ENCODE measurements at places on chromosomes 3 and 15. TPM values are rescaled to one million over a fixed set of nuclear protein-coding genes. Genes with fewer than 3 reads are reported as not detected.

- H3K36me3 ChIP-seq: no peaks in the 10 kb centered on the region
- no peak overlapping the region for H3K4me3 ChIP-seq
- H3K27me3 ChIP-seq: no peaks in the 10 kb centered on the region
- no peak overlapping the region for H3K27ac ChIP-seq
- peaks cover 4% of the 10 kb centered on the region for H3K4me1 ChIP-seq
- no peak for DNase-seq
Measured at GRCh38 chr3:30437171-30437601, 169.2 kb upstream of the TGFBR2 start.

- DNase-seq: no peak
- no peaks in the 10 kb centered on the region for H3K4me1 ChIP-seq
- H3K4me3 ChIP-seq: no peak overlapping the region
- no peaks in the 10 kb centered on the region for H3K27me3 ChIP-seq
- H3K27ac ChIP-seq: no peak overlapping the region
Measured at GRCh38 chr3:118626453-118626852, 408.2 kb downstream of the IGSF11 start.

Gene HTR3E
- not detected for polyA plus RNA-seq

Gene SLC6A1
- not detected for polyA plus RNA-seq

DNA sequence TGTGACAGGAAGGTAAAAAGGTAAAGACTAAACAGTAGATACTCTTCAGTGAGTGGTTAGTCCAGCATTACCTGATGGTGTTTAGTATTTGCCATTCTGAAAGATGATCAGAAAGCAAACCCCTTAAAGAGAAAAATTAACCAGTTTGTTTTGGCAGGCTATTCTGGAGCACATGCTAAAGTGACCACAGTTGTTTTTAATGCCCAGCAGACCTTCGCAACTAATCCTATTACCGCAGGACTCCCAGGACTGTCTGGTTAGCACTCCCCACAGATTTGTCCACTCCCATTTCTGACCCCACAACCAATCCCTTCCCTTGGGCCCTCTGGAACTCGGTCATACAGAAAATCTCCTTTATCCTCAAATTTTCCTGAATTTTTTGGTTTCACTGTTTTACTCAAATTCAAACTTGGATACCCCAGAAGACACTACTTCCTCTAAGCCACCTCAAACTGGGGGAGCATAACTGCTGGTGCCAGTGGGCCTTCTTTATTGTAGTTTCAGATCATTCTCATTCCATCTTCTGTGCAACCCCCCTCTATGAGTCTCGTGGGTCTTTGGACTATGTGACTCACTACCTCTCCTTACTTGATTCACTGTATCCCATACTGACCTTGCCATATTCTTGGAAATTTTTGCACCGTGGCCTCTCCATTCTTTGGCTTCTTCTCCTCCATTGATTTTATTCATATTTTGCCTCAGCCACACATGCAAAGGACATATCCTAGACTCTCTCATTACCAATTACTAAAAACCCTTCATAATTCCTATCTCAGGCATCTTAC is 104.4 kb downstream of the RBMS3 start:
- H3K4me1 ChIP-seq: peaks cover 7% of the 10 kb centered on the region
- DNase-seq: no peak
- H3K27ac ChIP-seq: no peak overlapping the region
- no peaks in the 10 kb centered on the region for H3K36me3 ChIP-seq
- H3K4me3 ChIP-seq: no peak overlapping the region
- H3K27me3 ChIP-seq: no peaks in the 10 kb centered on the region

Gene GOLGA8A
- polyA plus RNA-seq: 12.3 TPM

DNA sequence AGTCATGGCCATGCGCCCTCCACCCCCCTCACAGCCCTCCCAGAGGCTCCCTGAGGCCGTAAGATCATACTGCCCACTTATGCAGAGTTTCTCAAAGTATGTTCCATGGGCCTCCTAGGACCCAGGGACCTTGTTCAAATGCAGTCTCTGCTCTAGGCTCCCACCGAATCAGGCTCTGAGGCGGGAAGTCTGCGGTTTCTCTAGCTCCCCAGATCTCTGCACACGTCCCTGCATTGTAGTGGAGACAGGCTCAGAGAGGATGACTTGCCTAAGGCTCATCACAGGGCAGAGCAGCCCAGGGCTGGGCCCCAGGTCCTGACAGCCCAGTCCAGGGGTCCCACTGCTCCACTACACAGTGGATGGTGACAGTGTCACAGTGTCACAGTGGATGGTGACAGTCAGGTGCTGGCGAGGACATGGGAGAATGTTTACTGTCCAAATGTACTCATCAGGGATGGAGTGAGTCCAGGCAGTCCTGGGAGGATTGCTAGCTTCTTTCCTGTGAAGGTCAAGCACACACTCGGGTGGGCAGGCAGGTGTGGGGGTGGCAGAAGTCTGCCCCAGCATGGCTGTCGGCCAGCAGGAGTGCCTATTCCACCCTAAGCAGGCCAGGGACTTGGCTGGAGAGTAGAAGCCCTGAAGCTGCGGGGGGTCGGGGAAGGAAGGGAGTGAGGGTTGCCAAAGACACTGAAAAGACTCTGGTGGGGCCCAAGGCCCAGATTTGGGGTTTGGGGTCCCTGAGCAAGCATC is 12.4 kb downstream of the ANKRD63 start:
- H3K4me1 ChIP-seq: peaks cover 9% of the 10 kb centered on the region
- H3K27me3 ChIP-seq: no peaks in the 10 kb centered on the region
- no peak overlapping the region for H3K4me3 ChIP-seq
- DNase-seq: no peak

DNA sequence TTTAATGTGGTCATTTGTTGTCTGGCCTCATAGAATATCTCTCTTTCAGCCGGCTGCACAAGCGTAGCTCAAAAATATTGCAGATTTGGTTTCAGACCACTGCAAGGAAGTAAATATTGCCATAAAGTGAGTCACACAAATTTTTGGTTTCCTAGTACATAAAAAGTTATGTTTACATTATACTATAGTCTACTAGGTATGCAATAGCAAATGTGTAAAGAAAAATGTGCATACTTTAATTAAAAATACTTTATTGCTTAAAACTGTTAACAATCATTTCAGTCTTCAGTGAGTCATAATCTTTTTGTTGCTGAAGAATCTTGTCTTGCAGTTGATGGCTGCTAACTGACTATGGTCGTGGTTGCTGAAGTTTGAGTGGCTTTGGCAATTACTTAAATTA is 425.1 kb upstream of the ROBO1 start:
- H3K36me3 ChIP-seq: no peaks in the 10 kb centered on the region
- peaks cover 46% of the 10 kb centered on the region for H3K4me1 ChIP-seq
- H3K4me3 ChIP-seq: no peak overlapping the region
- DNase-seq: peak; percentile 74
- H3K27ac ChIP-seq: peak overlapping the region; percentile 72

DNA sequence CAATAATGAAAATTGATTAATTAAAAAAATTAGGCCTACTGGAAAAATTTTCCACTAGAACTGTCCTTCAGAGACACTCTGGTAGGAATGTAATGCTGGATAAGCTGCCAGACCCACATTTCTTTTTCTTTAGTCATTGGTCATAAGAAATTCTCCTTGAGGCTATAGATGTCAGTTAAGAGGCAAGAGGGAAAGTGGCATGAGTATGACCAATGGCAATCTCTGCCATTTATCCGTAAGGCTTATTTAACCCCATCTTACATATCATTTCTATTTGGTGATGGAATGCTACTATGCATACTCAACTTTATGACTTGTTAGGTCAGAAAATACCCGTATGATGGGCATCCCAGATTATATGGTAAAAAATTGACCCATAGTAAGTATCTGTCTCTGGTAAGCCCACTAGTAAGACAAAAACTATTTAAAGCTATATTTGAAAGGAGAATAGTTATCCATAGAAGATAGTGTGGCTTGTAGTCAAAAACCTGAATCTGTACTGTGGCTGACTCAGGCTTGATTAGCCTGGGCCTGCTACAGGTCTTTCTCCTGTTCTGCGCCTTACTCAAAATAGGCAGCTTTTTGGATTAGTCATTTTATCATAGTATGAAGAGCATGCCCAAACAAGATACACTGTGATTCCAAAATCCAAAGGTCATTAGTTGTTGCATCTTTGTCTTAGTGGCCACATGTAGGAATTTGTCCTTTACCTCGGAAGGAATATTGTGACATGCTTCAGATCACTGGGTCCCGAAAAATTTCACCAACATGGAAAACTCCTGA is 314.7 kb downstream of the PYDC2 start:
- DNase-seq: no peak
- H3K27ac ChIP-seq: no peak overlapping the region
- H3K27me3 ChIP-seq: no peaks in the 10 kb centered on the region
- H3K4me1 ChIP-seq: no peaks in the 10 kb centered on the region

DNA sequence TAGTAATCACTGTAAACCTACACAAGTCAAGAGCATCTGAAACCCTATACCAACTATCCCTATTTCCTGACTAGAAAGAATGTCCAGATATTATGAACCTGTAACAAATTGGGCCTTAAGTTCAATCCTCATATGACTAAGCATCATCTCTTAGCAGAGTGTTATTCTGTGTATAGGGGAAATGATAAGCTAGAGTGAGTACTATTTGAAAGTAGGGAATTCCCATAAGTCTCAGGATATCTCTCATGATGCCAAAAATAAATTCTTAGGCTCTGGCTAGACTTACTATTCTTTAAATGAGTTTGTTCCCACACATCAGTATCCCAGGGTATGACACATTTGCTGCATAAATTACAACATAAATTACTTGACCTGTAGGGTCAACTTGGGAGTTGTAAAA is 15.3 kb downstream of the MRPL47 start:
- peaks cover 39% of the 10 kb centered on the region for H3K36me3 ChIP-seq
- no peak overlapping the region for H3K27ac ChIP-seq
- peak; percentile 36 for DNase-seq
- no peaks in the 10 kb centered on the region for H3K27me3 ChIP-seq
- no peak overlapping the region for H3K4me3 ChIP-seq
- H3K4me1 ChIP-seq: no peaks in the 10 kb centered on the region

Measured in endothelial cell of umbilical vein (primary cell).